ENCODE measurements at places on chromosomes 5 and 9.

GRCh38 chr5:45695804-45696156, 400 bp downstream of the HCN1 start:
- DNase-seq = no peak

DNA sequence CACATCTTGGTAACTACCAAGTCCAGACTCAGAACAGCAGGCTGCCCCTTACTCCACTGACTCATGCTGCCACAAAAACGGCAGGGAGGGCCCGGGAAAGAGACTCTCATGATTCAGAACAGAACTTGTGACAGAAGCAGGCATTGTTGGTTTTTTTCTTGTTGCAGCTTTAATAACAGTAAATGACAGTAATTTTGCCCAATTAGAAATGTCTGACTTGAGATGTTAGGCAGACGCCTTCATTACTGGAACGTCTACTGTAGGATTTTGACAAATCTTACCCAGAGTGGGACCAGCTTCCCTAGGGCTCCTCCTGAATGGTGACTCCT, 77.9 kb downstream of the SEMA5A start:
- no peak for DNase-seq

GRCh38 chr9:21677834-21678233, 124.6 kb upstream of the MTAP start:
- no peak for DNase-seq

DNA sequence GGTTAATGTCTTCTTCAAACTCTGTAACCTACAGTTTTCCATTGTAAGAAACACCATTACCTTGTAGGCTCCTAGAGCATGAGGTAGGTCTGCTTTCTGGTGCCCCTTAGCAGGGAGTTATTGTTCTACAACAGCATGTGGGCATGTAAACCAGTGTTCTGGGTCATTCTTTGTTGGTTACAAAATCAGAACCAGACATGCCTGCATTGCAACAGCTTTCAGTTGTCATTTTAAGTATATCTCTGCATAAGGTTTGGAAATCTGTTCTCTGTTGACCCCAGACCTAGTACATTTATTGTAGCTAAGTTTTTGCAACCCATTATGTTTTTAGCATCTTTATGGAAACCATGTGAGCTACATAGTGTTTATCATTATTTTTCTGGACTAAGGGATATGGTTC, 10.9 kb downstream of the RGMB start:
- DNase-seq = no peak

DNA sequence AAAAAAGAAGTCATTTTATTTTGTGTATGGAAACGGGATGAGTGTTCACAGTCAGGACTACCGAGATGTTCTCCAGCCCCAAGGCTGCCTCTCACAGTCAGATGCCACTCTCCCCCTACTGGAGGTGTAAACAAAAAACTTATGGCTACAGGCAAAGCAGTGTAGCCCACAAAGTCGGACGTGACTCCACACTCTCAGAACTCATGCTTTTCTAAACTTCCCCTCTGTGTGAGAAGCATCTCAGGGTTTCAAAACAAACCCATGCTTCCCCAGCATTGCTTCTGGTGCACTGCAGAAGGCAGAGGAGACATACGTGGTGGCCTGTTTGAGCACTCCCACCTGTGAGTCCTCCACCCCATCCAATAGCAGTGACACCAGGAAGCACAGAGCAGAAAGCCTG, 580.3 kb downstream of the BNC2 start:
- no peak for DNase-seq

All from NCI-H82 (cell line).